ENCODE measurements at places on chromosomes 11 and 22.

GRCh38 chr11:113675003-113675561, 31.0 kb downstream of the TMPRSS5 start:
- no peak for DNase-seq

- no peak for DNase-seq
These were observed 36.5 kb downstream of the POU2AF3 start for GRCh38 chr11:111334532-111335502.

DNA sequence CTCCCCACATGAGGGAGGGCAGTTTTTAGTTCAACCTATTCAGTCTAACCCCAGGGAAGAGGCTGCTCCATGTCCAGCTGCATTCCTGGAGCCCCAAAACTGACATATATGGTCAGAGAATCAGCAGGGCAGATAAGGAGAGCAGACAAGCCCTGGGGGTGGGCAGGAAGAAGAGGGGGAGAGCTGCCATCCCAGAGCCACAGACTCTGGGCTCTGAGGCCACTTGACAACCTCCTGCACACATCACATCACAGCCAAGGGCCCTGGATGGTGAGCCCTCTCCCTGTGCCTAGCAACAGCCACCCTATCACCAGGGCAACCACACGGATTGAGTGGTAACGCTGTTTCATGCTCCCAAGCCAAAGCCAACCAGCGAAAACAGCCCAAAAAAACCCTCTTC, 3.1 kb downstream of the ARHGAP1 start:
- peak; percentile 33 for DNase-seq

- DNase-seq: no peak
These were observed 49.4 kb downstream of the SMIM38 start for GRCh38 chr11:69204941-69205742.

- no peak for DNase-seq
These were observed 34.5 kb downstream of the CELF1 start for GRCh38 chr11:47518212-47518964.

GRCh38 chr22:42444077-42444904, 12.1 kb upstream of the NFAM1 start:
- peak; percentile 82 for DNase-seq

GRCh38 chr22:44711690-44712555, 9.9 kb downstream of the PRR5 start:
- no peak for DNase-seq

DNA sequence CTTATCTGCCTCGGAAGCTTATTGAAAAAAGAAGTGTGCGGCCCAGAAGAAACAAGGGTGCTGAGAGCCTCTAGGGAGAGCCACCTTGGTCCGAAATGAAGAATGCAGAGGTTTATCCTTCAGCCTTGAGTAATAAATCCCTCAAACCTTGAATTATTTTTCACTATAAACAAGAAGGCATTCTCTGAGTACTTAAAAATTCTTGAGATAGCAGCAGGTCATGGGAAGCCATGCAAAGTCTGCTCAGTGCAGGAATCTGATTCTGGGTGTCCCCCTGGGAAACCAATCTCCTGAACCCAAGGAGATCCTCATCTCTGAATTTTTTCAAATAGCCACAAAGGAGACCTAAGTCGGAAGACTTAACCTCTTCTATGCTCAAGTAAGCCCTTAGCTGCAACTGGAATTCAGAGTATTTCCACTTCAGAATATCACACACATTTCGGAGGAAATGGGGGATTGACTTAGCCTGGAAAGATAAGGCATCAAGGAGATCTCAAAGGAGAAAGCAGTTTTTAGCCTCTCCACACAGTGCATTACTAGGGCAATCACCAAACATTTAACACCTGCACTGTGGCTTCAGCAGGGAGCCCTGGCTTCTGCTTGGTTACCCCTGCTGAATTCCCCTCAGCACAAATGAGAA, 365.0 kb downstream of the ETS1 start:
- DNase-seq: no peak

DNA sequence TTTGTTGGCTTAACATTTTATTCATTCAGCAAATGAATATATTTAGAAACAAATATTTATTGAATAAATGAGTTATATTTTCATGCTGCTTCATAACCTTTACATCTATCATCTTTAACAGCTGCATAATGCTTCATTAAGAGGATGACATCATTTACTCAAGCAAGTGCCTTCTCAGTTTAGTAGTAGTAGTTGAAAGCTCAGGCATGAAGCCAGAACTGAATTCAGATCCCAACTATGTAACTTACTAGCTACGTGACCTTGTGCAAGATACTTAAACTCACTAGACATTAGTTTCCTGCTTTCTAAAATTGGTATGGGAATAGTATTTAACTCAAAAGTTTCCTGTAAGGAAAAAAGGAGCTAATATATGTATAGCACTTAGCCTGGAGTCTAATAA, 90.3 kb downstream of the TMPRSS5 start:
- DNase-seq: no peak

GRCh38 chr22:24416095-24416494, 11.3 kb upstream of the ADORA2A start:
- DNase-seq: no peak

DNA sequence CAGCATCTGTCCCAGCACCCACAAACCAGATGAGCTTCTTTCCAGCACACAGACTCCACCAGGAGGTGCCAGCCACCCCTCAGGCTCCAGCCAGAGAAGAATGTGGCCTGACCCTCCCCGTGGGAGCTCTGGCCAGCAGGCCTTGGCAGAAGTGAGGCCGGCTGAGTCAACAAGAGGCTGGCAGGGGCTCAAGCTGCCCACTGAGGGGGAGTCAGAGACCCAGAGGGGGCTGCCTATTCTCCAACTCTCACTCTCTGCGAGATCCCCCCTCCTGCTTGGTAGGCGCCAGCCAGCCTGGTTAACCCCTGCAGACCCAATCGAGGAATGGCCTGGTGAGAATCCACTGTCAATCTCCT, 10.6 kb upstream of the CDC42EP1 start:
- DNase-seq: peak; percentile 84

DNA sequence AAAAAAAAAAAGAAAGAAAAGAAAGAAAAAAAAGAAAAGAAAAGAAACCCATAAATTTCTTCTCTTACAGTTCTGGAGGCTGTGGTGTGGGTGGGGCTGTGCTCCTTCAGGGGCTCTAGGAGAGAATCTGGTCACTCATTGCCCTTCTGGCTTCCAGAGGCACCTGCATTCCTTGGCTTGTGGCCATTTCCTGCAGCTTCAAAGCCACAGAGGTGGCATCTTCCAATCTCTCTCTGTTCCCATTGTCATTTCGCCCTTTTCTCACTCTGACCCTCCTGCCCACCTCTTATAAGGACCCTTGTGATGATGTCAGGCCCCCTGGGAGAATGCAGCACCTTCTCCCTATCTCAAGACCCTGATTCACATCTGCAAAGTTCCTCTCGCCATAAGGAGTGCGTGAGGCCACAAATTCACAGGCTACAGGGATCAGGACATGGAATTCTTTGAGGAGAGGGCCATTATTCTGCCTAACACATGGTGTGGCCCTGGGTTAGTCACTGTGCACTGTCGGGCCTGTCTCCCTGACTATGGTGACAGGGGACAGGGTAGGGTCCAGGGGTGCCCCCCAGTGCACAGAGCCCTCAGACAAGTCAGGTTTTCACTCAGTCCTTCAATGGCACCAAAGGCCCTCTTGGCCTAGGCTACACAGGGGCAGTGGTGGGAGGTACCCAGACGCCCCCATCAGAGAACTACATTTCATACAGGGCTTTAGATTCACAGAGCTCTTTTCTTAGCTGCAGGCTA, 38.6 kb upstream of the PRR5 start:
- DNase-seq: no peak

DNA sequence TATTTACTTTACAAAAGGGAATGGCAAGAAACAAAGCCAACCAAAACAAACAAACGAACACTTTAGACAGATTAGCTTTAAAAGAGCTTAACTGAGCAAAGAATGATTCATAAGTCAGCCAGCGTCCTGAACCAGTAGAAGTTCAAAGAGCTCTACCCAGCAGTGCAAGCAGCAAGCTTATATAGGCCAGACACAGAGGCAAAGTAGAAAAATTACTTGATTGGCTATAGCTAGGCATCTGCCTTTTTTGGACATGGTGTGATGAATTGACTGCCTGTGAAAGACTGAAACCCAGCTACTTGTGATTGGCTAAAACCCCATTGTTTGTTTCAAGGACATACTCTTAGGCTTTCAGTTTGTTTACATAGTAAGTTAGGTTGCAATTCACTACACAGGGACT, 2120.0 kb upstream of the RAG2 start:
- no peak for DNase-seq

DNA sequence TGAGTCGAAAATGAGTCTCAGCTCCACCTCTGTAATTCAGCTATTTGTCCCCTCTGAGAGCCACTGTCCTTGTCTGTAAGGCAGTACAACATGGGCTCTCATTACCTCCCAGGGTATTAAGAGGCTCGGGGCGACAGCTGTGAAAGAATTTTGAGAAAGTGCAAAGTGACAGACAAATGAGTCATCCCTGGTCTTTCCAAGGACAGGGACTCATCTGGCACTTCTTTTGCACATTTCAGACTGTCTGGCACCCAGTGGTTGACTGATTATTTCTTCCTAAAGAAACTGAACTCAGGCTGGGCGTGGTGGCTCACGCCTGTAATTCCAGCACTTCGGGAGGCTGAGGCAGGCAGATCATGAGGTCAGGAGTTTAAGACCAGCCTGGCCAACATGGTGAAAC, 62.1 kb upstream of the ARFGAP3 start:
- no peak for DNase-seq

DNA sequence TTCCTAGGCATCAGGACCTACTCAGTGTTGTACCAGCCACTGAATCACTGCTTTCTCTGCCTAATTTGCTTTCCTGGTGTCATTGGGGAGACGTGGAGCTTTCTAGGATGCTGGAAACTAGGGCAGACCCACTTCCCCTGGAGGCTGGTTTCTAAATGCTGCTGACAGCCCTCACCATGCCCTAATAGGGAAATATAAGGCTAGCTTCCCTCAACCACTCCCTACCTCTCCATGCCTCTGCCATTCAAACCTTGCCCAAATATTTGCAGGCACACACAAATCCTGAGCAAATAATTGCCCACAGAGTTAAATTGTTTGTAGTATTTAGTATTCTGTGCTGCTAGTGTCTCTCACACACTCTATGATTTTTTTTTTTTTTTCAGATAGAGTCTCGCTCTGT, 310.2 kb downstream of the DDX10 start:
- DNase-seq: no peak

GRCh38 chr11:9619004-9619403, 44.9 kb upstream of the SWAP70 start:
- no peak for DNase-seq

DNA sequence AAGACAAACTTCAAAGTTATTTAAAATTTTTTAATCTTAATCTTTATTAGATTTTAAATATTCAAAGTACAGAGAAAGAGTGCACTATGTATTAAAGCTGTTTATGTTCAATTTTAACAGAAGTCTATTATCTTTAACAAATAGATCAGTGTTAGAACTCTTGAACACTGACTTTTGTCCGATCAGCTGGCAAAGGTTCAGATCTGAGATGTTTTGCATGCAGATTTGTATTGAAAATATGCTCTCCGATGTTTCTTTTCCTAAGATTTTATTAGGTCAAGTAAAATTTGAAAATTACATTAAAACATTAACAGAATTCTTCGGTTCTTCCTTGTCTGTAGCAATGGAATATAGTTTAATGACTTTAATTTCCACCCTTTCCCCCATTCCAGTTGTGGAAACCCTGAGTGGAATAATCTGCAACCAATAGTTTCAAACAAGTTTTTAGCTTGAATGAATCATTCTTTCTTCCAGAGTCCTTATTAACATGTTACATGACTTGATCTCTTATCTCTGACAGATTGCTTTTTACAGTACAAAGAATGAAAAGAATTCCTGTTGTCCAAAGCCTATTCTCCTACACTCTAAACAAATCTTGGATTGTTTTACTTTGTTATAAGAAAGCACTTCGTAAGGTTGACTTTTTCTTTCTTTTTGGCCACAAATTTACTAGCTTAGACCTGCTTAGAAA, 11.4 kb upstream of the TCP11L1 start:
- DNase-seq: no peak

DNA sequence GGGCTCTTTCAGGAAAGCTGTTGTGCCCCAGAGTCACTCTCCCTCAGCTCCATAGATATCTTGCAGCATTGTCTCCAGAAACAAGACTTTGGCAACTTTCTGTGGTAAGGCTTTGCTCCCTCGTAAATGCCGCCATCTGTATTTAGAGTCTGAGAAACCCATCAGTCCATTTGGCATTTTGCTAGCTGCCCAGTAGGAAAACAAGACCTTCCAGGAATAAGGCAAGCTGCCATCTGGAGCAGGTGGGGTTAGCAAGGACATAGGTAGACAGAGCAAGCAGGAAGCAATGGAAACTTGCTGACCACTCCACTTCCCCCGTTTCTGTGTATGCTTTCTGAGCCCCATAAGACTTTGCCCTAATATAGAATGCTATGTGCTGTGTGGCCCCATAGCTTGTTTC, 131.9 kb downstream of the SPATA19 start:
- DNase-seq: no peak

DNA sequence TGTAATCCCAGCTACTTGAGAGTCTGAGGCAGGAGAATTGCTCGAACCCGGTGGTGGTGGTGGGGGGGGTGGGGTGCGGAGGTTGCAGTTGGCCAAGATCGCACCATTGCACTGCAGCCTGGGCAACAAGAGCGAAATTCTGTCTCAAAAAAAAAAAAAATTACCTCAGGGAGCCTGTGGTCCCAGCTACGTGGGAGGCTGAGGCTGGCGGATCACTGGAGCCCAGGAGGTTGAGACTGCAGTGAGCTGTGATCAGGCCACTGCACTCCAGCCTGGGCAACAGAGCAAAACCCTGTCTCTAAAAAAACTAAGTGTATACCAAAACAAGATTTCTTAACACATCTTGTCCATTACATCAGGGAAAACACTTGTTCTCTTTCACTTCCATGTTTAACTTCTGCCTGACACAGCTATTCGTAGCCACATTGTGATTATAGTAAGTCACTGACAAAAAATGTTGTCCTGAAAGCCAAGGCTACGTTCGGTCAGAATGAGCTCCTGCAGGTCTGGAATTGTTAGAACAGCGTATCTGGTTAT, 1.4 kb downstream of the TMEM80 start:
- peak; percentile 31 for DNase-seq

DNA sequence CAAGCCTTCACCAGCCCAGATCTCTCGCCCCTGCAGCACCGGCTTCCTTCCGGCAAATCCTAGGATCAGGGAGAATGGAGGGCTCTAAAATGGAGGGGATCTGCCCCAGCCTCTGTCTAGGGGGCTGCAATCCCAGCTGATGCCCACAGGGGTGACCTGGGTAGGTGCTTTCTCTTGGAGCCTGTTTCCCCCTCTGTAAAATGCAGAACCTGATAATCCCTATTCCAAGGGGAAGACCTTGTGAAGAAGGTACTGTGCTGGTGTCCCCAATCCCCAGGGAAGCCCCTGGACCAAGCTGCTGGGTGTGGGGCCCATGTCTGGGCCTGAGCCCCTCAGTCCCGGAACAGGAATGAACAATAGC, 2.8 kb downstream of the EMID1 start:
- no peak for DNase-seq

GRCh38 chr11:121767433-121767832, 314.7 kb upstream of the SORL1-AS1 start:
- DNase-seq: no peak

Measured in midbrain (tissue), 1 donor.